ENCODE measurements at places on chromosomes 12 and 14.

DNA sequence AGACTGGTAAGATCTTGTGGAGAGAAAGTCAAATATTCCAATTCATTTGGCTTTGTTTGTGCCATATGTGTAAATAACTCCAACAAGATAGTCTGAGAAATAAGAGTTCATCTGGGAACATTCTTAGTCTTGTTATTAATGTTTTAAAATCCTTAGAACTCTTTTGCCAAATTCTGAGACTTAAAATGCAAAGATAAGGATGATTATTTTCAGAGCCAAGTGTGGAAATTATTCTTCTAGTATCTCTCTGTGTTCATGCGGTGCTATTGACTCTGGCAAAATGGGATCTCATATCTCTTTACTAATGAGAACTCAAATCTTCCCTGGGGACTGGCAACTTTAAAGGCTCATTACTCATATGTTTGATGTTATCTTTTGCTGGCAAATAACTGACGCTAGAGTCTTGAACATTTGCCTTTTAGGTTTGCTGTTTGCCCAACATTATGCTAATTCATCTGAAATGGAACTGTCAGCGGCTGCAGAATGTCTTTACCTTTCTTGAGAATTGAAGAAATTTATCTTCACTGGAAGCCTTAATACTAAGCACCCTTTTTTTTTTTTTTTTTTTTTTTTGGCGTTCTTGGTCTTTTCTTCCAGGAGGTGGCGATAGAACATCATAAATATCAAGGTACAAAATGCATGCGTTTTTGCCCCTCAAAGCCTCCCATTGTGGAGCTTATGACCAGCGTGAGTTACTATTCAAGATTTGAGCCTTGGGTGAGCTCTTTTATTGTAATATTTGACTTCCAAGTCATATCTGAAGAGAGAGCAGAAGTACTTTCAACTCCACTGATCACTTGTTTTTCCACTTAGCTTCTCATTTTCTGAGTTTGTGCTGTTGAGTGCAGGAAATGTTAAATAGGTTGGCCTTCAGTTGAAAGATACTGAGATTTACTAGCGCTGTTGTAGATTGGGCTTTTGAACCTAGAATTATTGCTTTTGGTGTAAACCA is 86.5 kb downstream of the CAND1 start:
- DNase-seq, result no peak

DNA sequence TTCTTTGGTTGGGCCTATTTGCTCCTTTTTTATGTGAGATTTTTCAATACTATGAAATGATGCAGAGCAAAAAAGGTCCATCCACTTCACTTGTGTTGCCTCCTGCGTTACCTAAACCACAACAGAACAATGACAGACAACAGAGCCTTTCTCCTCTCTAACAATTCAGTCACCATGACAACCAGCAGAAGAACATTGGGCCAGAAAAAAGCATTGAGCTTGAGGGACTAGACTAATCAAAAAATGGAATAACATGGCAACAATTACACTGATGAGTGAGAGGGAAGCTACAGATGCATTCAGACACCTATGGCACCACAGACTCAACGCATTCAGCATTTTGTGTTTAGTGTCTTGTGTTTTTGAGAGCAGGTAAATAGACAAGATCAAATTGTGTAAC is 44.6 kb upstream of the PTCSC3 start:
- DNase-seq, result no peak

- no peak for DNase-seq
Measured at GRCh38 chr14:65101631-65102440, 481 bp downstream of the MAX start.

DNA sequence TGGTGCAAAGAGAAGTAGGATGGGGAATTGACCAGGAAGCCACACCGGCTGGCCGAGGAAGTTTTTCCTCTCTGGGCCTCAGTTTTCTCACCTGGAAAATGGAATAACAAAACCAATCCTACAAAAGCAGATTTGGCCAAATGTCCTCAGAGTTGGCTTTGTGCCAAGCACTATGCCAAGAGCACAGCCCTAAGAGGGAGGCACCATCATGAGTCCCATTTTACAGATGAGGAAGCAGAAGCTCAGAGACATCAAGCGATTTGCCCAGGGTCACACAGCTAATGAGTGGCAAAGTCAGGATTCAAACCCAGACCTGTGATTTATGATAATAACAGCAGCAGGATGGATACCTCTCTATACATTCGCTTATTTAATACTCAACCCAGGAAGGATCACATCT is 27.3 kb downstream of the RASAL1 start:
- no peak for DNase-seq

DNA sequence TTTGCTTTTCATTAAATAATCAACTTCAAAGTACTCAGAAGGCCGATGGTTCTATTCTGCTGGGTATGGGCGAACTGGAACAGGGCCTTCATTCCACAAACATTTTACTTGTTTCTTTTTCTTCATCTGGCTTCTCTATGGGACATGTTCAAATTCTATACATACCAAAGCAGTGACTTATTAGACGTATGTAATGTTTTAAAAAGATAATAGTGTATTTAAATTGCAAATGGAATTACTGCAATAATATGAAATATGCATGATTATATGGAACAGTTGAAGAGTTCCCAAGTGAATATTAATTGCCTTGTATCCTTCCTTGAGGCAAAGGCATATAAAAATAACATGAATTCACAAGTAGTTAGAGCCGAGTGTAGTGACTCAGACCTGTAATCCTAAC is 75.5 kb downstream of the FAR2 start:
- no peak for DNase-seq

- no peak for DNase-seq
Measured at GRCh38 chr14:54503486-54503885, 6.2 kb upstream of the CGRRF1 start.

DNA sequence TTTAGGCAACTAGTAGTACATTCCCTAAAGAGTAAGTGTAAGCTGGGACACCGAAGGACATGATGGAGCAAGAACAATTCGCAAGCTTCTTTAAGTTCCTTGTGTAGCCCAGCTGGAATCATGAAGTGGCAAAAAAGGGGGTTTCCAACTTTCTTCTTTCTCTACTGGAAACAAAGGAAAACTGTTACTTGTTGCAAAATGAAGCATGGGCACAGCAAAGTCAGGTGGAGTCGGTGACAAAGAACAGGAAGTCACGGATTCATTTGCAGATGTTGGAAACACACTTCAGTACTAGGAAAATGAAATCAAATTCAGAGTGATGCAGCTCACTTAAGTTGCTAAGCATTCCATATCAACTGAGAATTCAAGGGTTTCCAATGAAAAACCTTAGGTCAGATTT is 706.9 kb upstream of the STXBP6 start:
- DNase-seq, result no peak

- DNase-seq, result no peak
Measured at GRCh38 chr14:98198385-98198784, 1073.6 kb downstream of the BCL11B start.

DNA sequence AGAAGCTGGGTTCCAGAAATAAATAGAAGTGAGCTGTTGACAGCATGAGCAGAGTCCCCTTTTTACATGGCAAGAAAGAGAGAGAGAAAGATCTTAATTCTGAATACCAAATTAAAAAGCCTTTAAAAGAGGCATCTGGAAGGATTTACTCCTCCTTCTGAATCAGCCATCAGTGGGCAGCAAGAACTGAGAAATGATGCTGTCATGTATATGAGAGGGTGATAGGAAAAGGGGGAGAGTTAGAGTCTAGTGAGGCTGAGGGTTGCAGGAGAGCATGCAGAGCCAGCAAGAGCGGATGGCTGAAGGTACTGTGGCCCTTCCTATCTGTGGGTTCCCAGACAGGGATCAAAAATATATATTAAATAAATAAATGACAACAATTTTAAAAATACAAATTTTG is 34.5 kb upstream of the GNG2 start:
- no peak for DNase-seq

DNA sequence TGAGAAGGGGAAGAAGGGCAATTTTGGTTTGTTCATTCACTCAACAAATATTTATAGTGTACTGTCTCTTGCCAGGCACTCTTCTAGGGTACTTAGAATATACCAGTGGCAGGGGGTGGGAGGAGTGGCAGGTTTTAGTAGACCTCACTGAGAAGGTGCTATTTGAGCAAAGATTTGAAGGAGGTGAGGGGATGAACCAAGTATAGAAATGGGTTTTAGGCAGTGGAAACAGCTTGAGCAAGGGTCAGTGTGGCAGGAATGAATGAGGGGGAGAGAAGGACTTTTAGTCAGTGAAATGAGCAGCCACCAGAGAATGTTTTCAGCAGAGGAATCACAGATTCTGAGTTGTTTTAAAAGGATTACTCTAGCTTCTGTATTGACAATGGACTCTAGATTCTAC is 2.3 kb downstream of the PRIM1 start:
- DNase-seq, result no peak

Data from dorsolateral prefrontal cortex (tissue), 122 donors.